ENCODE measurements at places on chromosomes 5 and 9.

DNA sequence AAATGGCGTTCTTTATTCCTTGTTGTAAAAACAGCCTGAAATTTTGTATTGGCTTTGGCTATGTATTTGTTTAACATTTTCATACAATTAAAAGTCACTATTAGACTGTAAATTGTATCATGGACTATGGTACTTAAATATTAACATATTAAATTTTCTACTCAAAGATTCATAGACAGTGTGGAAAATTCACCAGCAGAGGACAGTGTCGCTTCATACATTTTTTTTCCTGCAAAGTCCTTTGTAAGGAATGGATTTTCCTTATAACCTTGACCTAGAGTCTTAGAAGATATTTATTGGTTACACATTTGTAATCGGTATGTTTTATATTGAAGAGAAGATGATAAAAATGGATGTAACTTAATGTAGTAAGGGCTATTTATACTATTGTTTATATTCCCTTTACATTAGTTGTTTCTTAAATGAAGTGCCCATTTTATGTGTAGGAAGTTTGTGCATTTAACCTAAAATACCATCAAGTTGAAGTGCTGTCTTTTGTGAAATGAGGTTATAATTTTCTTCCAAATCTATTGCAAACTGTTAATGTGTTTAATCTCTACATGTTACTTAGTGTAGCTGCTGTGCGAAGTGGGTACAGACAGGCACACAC, 150.1 kb downstream of the KDM4C start:
- DNase-seq, result peak; percentile 42

GRCh38 chr5:166127766-166128570, 2163.5 kb upstream of the WWC1 start:
- DNase-seq, result no peak

GRCh38 chr5:31054453-31054852, 139.0 kb upstream of the CDH6 start:
- no peak for DNase-seq

DNA sequence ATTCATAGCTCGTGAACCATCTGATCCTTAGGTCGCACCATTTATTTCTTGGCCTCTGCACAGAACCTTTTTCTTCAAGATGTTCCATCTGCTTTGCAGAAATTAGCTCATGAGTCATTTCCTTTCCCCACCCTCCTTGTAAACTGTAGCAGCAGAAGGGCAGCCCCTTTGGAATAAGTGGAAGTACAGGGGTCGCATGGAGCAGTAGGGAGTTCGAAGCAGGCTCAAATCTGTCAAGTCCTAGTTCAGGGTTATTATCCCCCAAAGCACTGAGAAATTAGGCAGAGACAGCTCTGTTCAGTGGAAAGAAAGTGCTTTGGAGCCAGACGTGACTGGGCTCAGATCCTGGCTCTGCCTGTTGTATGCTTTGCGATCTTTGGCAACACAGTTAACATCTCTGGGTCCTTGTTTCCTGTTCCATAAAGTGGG, 84.2 kb downstream of the SGCD start:
- no peak for DNase-seq

DNA sequence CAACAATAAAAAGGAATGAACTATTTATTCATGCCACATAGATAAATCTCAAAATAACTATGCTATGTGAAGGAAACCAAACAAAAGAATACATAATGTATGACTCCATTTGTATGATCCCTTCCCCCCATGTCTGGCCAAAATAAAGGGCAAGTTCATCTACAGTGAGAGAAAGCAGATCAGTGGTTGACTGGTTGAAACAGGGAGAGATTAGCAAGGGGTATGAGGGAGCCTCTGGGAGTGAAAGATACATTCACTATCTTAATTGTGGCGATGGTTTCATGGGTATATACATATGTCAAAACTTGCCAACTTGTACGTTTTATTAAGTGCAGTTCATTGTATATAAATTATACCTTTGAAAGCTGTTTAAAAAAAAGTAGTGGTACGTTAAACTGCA, 4.8 kb downstream of the PSMD5 start:
- no peak for DNase-seq

DNA sequence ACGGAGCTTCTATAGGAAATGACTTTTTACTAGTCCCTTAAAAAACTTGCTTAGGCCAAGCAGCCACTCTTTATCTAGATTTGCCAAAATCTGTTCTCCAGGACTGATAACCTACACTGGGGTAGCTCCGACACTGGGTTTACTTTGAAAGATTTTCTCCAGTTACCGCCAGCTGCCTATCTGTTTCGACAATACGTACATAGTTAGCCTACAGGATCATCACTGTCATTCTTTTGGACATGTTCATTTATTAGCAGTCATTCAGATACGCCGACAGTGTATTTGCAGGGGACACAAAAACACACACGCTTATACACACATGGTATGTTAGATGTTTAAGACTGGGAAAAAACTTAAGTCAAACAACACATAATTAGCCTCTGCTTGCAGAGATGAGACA, 225.7 kb downstream of the DCP2 start:
- no peak for DNase-seq

Data from NCI-H526 treated with DMSO at 0.1 percent for 48 hours (cell line).